Coronary artery (tissue), 2 donors: ENCODE measurements at places on chromosomes 2 and 18.

DNA sequence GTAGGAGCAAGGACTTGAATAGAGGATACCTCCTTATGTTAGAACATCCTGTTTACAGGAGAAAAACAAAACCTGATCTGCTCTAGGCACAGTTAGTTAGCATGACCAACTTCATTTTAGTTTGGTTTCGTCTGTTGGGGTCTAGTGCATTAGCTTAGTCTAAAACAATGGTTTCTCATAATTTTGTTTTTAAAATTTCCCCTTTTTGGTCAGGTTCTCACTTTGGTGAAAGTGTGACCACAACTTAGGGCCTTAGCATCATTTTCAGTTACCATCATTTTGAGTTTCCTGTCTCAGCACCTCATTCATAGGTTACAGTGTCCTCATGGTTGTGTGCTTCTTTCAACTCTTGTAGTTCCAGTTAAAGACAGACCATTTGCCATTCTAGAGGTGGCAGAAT, 1277.0 kb upstream of the SLC39A10 start:
- no peak for DNase-seq

- DNase-seq, result no peak
Measured at GRCh38 chr2:191264647-191265081, 19.5 kb downstream of the MYO1B start.

DNA sequence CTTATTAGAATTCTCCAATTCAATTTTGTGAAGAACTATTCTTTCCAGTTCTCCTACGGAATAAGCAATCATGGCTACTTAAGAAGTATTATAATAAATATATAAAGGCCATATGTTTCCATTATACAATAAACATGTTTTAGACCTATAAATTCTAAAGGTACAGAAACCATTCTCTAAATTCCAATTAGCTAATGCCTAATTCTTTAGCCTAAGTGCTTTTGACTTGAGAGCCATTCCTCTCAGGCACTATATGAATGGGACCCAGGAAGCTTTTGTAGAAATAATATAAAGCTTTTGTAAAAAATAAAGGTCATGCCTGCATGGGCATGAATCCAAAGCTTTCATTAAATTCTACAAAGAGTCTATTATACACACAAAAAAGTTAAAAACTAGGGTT, 161.0 kb upstream of the UNC80 start:
- no peak for DNase-seq

DNA sequence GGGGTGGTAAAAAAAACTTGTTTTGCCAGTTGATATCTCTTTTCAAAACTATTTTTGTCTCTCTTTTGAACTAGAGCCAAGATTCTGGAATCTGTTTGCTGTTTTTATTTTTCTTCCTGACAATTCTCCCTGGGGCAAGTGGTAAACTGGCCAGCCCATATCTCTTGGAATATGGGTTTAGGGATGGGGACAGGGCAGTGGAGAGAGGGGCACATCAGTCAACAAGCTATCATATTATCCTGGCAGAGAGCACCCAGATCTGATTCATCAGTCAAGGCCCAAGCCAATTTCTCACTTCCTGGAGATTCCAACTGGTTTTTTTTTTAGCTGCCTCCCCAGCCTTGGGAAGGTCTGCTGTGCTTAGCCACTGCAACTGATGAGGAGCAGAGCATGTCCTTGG, 52.3 kb downstream of the ARHGAP28 start:
- DNase-seq, result no peak

DNA sequence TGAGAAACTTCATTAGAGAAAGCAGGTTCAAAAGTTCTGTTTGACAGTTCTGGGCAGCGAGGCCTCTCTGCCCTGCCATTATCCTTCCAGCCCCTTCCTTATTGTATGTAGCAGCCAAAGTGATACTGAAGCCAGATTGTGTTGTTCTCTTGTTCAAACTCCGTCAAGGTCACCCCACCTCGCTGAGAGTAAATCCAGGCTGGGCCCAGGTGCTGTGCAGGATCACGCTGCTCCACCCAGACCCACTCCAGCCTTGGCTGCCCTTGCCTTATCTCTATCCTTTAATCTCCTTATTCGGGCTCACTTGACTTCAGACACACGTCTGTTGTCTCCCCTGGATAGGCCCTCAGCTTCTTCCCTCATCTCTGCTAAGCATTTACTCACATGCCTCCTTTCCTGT, 196.1 kb downstream of the CPS1 start:
- no peak for DNase-seq

DNA sequence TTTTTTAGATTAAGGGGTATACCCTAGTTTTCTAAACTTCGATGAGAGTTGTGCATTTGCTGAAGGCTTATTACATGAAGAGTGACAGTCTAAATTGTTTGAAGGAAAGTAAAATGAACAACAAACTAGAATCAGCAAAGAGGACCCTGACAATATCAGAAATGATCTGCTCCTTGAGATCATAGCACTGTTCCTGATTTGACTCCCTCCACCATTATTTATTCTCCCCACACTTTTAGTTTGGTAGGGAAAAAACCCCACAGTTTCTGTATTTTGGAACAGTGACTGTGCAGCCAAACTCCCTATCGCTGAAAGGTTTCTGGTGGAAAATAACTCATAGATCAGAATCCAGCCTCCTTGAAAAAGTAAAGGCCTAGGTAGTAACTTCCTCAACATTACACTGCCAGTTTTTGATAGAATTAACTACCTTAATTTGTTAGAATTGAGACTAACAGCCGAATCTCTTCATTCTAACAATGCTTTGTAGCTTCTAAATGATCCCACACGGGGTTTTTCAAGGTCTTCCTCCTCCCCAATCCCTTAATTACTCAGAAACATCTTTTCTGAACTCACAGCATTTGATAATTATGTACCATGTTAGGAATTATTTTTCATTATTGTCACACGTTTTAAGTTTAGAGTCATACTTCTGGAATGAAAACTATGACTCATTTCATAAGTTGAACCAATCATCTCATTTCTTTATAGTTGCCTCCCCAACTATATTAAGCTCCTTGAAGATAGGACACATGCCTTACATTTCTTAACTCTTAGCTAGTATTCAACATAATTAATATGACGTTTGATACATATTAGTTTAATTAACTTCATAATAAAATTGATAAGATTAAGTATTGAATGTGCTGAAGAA, 2.9 kb downstream of the MYL12A start:
- no peak for DNase-seq

GRCh38 chr2:21317131-21317530, 193.4 kb downstream of the TDRD15 start:
- no peak for DNase-seq

- DNase-seq, result no peak
Measured at GRCh38 chr18:34936772-34937171, 104.4 kb upstream of the MAPRE2 start.

- DNase-seq, result no peak
Measured at GRCh38 chr2:223122781-223123180, 70.8 kb downstream of the KCNE4 start.

DNA sequence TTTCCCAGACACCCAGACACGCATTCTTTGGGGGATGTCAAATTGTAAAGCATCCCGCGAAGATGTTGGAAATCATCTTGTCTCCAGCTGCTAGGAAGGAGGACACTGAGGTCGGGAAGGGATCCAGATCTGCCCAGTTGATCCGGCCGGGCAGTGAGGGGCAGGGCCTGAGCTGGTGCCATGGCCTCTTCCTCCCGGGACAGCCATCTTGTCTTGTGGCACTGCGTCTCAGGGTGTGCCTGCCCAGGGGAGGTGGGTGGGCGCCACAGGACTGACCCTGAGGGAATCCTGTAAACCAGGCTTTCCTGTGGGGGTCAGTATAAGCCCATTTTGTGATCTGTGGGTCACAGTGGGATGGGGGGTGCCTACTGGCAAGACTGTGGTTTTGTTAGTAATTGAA, 10.1 kb downstream of the TRAF3IP1 start:
- DNase-seq, result no peak

DNA sequence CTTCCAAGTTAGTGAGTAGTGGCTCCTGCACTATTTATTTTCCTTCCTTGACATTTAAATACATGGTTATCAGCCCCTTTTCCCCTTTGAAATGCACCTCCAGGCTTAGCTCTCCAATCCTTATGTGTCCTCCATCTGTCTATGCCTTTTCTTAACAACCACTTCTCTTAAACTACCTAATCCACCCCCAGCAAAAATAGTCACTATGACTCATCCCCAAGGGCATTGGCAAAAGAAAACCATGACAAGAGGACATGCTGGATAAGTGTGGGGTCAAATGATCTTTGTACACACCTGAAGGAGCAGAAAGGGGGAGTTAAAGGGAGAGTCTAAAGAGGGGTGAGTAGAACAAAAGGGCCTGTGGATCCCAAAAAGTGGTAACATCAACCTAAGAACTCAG, 127.2 kb downstream of the ANKRD44 start:
- no peak for DNase-seq

DNA sequence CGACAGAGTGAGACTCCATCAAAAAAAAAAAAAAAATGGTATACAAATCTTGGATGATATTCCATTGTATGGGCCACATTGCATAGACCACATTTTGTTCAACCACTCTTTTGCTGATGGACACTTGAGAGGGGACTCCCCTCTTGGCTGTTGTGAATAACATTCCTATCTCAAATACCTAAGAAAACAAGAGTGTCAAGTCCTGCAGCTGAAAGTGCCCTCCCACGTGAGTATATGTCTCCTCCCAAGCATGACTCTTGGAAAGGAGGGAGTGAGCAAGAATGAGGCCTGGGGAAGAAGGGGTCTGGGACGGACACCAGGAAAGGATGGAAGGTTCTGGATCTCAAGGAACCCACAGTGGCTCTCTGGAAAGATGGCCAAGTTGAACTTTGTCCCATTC, 36.0 kb upstream of the NPAS2 start:
- no peak for DNase-seq

GRCh38 chr18:62522178-62522503, 684 bp upstream of the ZCCHC2 start:
- DNase-seq, result no peak

DNA sequence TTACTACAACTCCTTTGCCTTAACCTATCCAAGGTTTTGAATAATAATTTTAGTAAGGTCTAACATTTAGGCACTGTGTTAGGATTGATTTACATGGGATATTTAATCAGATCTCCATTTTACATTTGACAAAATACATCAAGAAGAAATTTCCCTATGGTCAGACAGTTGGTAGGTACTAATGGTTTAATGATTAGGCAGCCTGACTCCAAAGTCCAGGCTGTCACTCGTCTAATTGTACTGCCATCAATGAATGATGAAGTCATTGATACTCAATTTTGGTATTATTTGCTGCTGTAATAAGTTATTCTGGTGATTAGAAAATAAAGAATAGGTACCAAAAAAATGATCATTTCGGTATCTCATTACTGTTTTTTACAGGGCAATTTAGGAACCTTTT, 14.1 kb downstream of the BBS5 start:
- no peak for DNase-seq

- no peak for DNase-seq
Measured at GRCh38 chr2:28367667-28368356, 24.8 kb upstream of the FOSL2 start.

- no peak for DNase-seq
Measured at GRCh38 chr18:70385474-70385873, 96.6 kb downstream of the SOCS6 start.

DNA sequence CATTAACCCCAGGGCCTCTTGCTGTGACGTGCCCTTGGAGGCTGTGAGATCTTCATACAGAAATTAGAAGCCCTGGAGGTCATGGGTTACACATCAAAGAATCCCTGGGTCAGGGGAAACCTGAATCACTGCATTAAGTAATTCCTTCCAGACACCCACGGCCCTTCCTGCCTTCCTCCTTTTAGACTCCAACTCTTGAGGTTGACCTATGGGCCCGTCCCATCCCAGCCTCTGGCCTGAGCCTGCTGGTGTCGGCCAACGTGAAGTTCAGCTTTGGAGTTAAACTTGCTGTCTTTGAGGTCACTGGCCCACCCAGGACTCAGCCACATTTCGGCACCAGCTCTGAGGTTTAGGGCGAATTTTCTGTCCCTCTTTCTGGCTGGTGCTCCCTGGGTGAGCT, 198.3 kb downstream of the ACKR3 start:
- no peak for DNase-seq

- peak; percentile 54 for DNase-seq
Measured at GRCh38 chr2:233817995-233818638, 36.2 kb downstream of the HJURP start.

DNA sequence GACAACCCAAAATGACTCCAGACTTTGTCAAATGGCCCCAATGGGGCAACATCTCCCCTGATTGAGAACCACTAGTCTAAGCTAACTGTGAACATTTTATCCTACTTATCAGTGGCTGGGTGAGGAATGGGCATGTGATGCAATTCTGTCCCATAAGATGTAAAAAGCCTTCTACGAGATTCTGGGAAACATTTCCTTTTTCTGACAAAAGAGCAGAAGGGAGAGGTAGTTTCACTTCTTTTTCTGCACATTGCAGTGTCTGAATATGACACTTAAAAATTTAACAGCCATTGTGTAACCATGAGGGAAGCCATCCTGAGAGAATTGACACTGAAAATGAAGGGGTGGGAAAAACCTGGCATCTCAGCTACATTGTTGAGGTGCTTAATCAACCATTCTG, 17.3 kb upstream of the MARCHF4 start:
- no peak for DNase-seq
